ENCODE measurements at places on chromosomes 16 and 17.

DNA sequence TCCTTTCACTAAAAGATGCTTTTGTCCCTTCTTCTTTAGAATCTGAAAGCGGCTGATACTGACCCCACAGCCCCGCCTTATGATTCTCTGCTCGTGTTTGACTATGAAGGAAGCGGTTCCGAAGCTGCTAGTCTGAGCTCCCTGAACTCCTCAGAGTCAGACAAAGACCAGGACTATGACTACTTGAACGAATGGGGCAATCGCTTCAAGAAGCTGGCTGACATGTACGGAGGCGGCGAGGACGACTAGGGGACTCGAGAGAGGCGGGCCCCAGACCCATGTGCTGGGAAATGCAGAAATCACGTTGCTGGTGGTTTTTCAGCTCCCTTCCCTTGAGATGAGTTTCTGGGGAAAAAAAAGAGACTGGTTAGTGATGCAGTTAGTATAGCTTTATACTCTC, 10.1 kb upstream of the TANGO6 start:
- DNase-seq, result no peak

GRCh38 chr17:50272246-50272645, 2.0 kb upstream of the TMEM92 start:
- DNase-seq, result no peak

DNA sequence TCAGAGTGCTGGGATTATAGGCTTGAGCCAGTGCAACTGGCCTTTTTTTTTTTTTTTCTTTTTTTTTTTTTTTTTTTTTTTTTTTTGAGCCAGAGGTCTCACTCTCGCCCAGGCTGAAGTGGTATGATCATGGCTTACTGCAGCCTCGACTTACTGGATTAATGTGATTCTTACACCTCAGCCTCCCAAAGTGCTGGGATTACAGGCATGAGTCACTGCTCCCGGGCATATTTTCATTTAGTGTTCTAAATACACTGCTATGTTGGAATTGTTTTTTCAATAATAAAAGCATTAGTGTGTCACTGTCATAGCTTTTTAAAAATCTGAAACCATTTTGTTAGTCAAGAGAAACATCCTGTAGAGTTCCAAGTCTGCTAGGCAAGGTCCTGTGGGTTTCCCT, 40.3 kb downstream of the NDE1 start:
- no peak for DNase-seq

- DNase-seq, result no peak
Observed at GRCh38 chr16:84293406-84293805, 1.3 kb upstream of the WFDC1 start.

GRCh38 chr16:78147911-78148401, 48.5 kb downstream of the WWOX start:
- DNase-seq, result no peak

DNA sequence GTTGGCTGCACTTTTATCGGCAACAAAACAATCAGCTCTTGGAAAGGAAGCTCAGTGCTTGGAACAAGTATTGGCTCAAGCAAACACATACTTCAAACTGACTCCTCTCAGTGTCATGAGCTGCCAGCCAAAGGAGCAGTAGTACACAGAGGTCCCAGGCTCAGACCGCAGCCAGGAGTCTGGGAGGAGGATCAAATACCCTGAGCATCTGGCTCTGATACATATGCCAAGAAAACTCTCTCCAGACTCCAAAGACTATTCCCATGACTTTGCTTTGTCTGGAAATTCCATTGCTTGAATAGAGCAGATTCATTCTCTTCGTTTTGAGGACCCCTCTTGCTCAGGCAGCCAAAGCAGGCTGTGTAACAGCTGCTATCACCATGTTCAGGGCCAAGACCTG, 501.6 kb upstream of the PSMD7 start:
- DNase-seq, result no peak

DNA sequence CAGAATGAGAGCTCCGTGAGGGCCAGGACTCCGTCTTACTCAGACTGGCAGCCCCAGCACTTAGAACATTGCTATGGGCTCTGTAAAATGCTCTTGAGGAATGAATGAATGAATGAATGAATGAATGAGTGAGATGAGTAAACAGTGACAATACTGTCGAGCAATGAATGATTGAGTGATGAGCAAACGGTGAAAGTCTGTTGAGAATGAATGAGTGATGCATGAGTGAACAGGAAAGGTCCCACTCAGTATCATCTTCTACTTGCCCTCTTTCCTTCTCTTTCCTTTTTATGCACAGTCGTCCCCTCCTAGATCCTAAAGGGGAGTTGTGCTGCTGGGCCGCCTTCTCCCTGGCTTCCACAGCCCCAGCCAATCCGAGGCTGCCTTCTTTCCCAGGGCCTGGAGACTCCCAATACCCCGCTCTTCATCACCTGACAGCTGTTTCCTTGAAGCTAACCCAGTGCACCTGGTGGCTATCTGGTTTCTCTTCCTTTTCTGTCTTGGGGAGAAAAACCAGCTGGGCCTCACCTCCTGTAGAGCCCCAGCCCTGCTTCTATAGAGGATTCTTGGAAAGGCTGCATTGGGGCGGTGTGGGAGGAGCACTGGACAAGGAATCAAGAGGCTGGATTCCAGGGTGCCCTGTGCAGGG, 32.7 kb upstream of the CACNG1 start:
- no peak for DNase-seq

Measured in NCI-H1105 treated with DMSO at 0.1 percent for 48 hours (cell line).